H9 (cell line): ENCODE measurements at places on chromosomes 3 and 15.

DNA sequence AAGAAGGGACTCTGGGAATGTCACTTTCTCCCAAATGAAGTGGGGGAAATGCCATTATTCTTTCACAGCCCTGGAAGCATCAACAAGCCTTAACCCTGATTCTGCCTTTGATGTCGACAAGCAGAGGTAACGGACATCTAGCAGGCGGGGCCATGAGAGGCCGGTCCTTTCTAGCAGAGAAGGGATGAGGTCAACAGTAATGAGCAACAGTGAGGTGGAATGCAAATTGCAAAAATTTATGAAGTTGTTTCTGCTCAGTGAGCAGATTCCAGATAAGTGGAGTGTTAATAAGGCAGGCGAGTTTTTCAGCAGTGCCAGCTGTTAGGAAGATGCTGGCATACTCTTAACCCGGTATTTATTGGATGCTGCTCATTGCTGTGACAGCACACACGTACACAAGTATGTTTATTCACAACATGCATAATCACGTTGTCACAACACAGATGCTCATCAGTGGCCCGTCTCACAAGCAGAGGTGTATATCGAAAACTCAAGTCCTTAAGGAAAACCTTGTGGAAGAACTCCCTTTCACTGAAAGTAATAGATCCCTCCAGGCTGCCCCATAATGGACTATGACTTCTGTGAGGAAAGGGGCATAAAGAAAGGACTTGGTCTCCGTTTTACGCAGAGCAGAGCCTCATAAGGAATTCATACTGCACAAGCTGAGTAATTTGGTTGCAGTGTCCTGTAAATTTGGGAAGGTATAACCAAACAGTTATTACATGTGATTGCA lies 329.0 kb downstream of the IGSF11 start:
- no peak for DNase-seq
- H3K36me3 ChIP-seq: no peaks in the 10 kb centered on the region
- H3K4me1 ChIP-seq: no peaks in the 10 kb centered on the region
- no peak overlapping the region for H3K27ac ChIP-seq
- no peak overlapping the region for H3K4me3 ChIP-seq
- no peaks in the 10 kb centered on the region for H3K27me3 ChIP-seq

DNA sequence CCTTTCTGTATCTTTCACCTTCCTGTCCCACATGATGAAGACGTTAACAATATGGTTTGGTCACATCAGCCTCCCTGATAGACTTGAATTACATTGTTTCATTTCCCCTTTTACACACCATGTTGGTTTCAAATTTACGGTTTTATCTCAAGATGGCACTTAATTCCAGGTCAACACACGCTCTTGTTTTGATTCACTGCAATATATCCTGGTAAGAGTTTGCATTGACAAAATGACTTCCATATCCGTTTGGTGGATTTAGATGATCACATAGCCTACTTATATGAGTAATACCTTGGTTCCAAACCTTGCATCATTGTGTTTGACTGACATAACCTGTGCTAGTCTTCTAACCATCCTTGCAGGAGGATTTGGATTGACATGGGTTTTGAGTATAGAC lies 499.4 kb downstream of the ROBO1 start:
- H3K4me1 ChIP-seq: no peaks in the 10 kb centered on the region; the same call in 1 of the 2 replicates
- H3K27ac ChIP-seq: no peak overlapping the region
- H3K36me3 ChIP-seq: peaks cover 9% of the 10 kb centered on the region
- H3K4me3 ChIP-seq: no peak overlapping the region
- no peak for DNase-seq
- H3K27me3 ChIP-seq: no peaks in the 10 kb centered on the region

- no peaks in the 10 kb centered on the region for H3K27me3 ChIP-seq
- no peaks in the 10 kb centered on the region for H3K4me1 ChIP-seq
- H3K27ac ChIP-seq: no peak overlapping the region
- no peak overlapping the region for H3K4me3 ChIP-seq
- H3K36me3 ChIP-seq: no peaks in the 10 kb centered on the region
These were observed 9.1 kb downstream of the BCL2L10 start for GRCh38 chr15:52103217-52104207.

- no peaks in the 10 kb centered on the region for H3K27me3 ChIP-seq
- no peak overlapping the region for H3K4me3 ChIP-seq
- no peak for DNase-seq
- H3K4me1 ChIP-seq: no peaks in the 10 kb centered on the region
- H3K27ac ChIP-seq: no peak overlapping the region
- peaks cover 9% of the 10 kb centered on the region for H3K36me3 ChIP-seq
These were observed 437.3 kb downstream of the TBL1XR1 start for GRCh38 chr3:176759815-176760506.
